AG08396 (cell line): ENCODE measurements at places on chromosomes 4 and X.

- DNase-seq: peak; percentile 47
Observed at GRCh38 chrX:12007881-12008280, 130.4 kb upstream of the FRMPD4 start.

- DNase-seq: no peak
Observed at GRCh38 chr4:10879411-10880110, 195.0 kb upstream of the CLNK start.

GRCh38 chrX:20412871-20413486 is 146.3 kb upstream of the RPS6KA3 start:
- DNase-seq: no peak

GRCh38 chr4:8821151-8821950 is 50.3 kb downstream of the HMX1 start:
- DNase-seq: no peak

DNA sequence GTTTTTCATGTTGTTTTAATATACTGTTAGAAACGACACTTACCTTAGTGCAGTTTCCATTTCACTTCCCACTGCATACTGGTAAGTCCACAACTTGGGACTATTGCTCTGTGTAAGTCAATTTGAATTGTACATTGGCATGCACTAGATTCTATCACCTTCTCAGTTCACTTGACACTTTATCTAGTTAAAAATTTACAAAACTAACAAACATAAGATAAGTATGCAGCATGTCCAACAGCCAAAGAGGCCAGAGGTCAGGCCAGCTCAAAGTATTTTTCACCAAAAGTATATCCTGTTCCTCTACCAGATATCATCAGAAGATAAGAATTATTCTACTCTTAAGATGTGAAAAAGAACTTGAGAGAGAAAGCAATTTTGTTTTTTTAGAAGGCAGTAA is 75.9 kb downstream of the QRFPR start:
- DNase-seq: no peak

- DNase-seq: no peak
Observed at GRCh38 chrX:134377537-134377936, 82.4 kb upstream of the HPRT1 start.

DNA sequence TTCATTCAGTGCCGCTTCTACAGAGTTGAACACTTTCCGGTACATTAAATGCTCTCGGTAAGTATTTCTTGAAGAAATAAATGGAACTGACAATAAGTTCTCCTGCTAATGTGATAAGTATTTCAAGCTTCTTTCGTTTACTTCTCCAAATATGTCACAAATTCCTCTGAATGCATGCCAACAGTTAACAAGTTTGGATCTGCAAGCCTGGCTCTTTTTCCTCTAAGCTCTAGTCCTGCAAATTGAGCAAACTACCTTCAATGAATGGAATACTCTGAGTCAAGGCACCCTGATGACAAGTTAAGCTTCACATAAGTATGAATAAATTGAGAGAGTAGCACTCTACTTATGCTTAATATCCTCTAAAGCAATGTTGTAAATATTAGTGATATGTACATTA is 403.6 kb downstream of the PDGFC start:
- DNase-seq: peak; percentile 12

GRCh38 chr4:139331185-139331584 is 28.9 kb upstream of the NDUFC1 start:
- no peak for DNase-seq

- no peak for DNase-seq
Observed at GRCh38 chrX:150526692-150527091, 41.7 kb upstream of the MTM1 start.

GRCh38 chr4:8033067-8033755 is 93.5 kb upstream of the AFAP1 start:
- no peak for DNase-seq

GRCh38 chr4:78656968-78657445 is 105.4 kb downstream of the ANXA3 start:
- DNase-seq: no peak

- DNase-seq: no peak
Observed at GRCh38 chr4:115965588-115965987, 852.2 kb upstream of the NDST4 start.

- DNase-seq: no peak
Observed at GRCh38 chr4:4730249-4730648, 129.2 kb upstream of the MSX1 start.

GRCh38 chrX:13875572-13875971 is 58.7 kb upstream of the GPM6B start:
- DNase-seq: no peak

DNA sequence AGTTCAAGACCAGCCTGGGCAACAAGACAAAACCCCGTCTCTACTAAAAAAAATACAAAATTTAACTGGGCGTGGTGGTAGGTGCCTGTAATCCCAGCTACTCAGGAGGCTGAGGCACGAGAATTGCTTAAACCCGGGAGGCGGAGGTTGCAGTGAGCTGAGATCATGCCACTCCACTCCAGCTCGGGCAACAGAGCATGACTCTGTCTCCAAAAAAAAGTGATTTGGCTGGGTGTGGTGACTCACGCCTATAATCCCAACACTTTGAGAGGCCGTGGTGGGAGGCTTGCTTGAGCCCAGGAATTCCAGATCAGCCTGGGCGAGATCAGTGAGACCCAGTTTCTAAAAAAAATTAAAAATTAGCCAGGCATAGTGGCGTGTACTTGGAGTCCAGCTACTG is 4.1 kb downstream of the OPHN1 start:
- no peak for DNase-seq

DNA sequence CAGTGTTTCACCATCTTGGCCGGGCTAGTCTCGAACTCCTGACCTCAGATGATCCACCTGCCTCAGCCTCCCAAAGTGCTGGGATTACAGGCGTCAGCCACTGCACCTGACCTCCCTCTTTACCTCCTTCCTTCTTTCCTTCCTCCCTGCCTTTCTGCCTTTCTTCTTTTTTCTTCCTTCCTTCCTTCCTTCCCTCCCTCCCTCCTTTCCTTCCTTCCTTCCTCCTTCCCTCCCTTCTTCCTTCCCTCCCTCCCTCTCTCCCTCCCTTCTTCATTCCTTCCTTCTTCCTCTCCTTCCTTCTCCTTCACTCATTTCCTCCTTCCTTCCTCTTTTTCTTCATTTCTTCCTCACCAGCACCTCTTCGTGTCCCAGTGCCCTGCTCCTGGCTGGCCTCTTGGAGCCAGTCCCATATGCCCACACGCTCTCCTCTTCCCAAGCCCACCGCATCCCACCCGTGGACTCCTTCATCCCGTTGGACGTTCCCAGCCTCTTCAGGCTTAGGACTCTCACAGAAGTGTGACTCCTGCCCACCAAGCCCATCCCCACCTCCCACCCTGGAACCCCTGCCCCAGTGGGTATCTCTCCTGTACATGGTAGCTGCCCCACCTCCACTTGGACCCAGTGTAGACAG is 22.6 kb downstream of the CSF2RA start:
- DNase-seq: no peak

- no peak for DNase-seq
Observed at GRCh38 chr4:162793571-162793970, 373.1 kb downstream of the NAF1 start.

DNA sequence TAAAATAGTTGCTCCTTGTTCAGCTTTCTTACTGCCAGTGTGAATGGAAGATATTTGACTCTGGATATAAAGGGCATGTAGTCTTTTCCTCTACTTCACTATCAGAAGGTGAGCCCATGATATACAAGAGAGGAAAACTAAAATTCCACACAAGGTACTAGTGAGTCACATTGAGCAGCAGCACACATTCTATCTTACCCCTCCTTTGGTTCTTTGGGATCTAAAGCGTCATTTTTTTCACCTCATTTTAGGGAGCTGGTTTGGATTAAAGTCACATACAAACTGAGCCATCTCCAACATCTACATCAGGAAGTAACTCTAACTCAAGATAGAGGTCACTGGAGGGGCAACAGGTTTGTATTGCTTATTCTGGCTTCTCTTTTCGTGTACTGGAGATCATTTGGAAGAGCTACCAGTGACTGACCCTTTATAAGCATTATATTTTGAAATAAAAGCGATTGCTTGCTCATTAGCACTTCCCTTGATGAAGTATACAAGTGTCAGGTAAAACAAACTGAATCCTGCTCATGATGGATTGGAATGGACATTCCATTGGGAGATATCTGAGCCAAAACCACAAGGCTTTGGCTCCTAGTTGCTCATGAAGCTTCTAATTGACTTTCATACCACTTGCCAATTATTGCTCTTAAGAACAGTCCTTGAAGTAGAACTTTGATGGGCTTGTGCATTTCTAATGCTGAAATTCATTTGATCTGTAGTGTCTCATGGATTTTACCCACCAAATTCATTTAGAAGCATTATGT is 124.1 kb downstream of the SPCS3 start:
- DNase-seq: no peak

DNA sequence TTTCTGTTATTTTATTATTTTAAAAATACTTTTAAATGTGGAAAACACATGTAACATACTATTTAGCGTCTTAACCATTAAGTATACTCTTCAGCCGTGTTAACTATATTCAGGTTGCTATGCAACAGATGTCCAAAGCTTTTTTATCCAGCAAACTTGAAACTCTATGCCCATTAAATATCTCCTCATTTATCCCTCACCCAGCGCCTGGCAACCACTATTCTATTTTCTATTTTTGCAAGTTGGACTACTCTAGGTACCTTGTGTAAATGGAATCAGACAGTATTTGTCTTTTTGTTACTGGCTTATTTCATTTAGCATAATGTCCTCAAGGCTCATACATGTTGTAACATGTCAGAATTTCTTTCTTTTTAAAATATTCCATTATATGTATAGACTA is 174.6 kb downstream of the PCDH10 start:
- DNase-seq: no peak

DNA sequence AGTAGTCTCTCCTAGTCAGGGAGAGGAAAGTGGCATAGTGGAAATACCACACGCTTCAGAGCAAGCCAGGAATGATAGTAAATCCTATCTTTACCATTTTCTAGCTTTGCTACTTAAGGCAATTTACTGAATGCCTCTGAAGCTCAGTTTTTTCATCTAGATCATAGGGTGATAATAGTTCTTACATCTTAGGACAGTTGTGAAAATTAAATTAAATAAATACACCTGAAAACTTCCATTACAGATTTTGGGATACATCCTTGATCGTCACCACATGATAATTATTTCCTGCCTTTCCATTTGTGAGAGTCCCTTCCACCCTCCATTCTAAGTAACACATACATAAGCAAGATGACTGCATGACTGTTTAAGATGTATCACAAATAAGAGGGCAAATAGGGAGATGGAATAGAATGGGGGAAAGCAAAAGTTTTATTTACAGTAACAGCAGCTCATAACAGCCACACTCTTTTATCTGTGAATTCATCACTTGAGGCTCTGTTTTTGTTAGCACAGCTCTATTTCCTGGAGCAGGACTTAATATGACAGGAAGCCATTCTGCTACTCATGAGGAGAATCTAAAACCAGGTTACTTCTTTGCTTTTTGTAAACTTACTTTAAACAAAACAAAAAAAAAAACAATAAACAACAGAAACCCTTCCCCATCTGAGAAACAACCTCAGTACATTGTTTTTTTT is 13.4 kb downstream of the P2RY10 start:
- no peak for DNase-seq

DNA sequence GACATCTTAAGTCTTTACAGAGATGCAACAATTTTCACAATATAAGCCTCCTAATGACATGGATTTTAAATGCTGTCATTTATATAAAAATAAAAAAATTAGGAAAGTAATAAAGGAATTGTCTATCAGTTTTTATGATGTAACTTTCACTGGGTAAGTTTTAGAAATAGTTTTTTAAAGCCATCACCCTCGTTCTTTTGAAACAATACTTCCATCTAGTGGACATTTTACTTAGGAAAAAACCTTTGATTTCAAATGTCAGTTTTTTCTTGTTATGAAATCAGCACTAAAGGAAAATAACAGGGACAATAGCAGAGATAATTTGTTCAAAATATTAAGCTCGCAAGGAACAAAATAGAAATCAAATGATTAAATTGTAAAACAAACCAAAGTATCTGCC is 24.3 kb upstream of the NDNF start:
- peak; percentile 24 for DNase-seq

GRCh38 chrX:37867536-37868153 is 20.3 kb upstream of the DYNLT3 start:
- no peak for DNase-seq

GRCh38 chr4:17448689-17449088 is 63.2 kb downstream of the QDPR start:
- DNase-seq: peak; percentile 50

GRCh38 chrX:45714866-45715265 is 514.2 kb upstream of the DIPK2B start:
- DNase-seq: peak; percentile 33
